Thymus (tissue), 14 donors: ENCODE measurements at places on chromosomes 1 and 21. TPM values are rescaled to one million over a fixed set of nuclear protein-coding genes. Genes with fewer than 3 reads are reported as not detected.

Gene FUBP1
- 182 TPM for total RNA-seq

Gene HSD11B1
- total RNA-seq, result 0.14 TPM

Gene APCS
- 0.05 TPM for total RNA-seq

Gene OLIG2
- 0.05 TPM for total RNA-seq

Gene PGM1
- total RNA-seq, result 18.1 TPM

Gene KCNQ4
- 0.47 TPM for total RNA-seq
